ENCODE measurements at places on chromosomes 5 and 9.

- DNase-seq: no peak
Observed at GRCh38 chr5:69042500-69042899, 51.3 kb upstream of the SLC30A5 start.

DNA sequence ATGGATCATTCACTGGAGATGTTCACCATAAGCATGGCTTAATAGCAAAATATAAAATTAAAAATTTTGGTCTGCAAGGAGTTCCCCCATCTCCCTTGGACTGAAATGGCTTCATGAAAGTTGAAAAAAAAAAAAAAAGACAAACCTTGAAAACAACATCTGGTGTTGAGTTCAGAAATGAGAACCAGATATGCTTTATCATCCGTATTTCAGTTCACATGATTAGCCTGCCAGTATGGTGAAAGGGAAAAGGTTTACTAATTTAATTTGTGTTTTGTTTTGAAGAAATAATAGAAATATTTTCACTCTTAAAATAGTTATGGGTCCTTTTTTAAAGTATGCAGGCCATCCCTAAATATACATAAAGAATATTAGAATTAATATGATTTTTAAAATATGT lies 67.8 kb downstream of the TMEM167A start:
- DNase-seq: no peak

- DNase-seq: no peak
Observed at GRCh38 chr5:175463641-175464040, 14.7 kb upstream of the SFXN1 start.

DNA sequence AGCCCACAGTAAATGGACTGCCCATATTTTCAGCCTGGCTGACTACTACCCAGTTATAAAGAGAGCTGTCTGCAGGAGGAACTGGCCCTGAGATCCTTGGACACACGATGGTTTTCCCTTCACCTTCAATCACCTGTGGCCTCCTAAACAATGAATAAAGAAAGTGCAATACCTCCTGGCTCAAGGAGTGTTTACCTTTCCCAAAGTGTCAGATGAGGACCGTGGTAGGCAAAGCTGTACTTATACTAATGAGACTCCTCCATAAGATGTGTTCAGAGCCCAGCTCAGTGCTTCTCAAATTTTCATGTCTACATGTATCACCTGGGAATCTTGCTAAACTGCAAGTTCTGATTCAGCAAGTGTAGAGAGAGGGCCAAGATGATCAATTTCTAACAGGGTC lies 284.5 kb upstream of the VLDLR start:
- DNase-seq: no peak

- DNase-seq: no peak
Observed at GRCh38 chr9:110691002-110691549, 22.5 kb downstream of the MUSK start.

GRCh38 chr5:149372076-149372795 lies 6.9 kb downstream of the IL17B start:
- no peak for DNase-seq

DNA sequence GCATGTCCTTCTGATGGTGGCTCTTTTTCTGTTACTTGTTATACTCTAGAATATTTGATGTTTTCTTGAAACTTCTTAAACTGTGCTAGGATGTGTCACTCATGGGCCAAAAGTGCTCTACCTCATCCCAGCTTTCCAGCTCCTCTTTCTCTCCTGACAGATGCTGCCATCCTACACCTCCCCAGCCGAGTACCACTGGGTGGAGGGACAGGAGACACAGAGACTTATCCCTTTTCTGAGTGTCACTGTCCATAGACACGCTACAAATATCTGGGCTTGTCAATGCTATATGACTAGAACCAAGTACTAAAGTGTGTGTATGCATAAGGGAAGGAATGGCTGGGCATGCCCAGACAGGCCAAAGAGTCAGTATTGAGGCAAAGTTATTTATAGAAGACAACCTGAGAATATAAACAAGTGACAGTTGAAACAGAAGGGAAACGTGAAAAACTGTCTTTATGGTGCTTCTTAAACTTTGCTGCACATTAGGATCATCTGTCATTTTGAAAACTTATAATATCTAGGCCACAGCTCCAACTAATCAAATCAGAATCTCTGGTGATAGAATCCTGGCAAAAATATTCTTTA lies 188.0 kb downstream of the CARTPT start:
- no peak for DNase-seq

- no peak for DNase-seq
Observed at GRCh38 chr5:172336264-172336663, 52.7 kb upstream of the UBTD2 start.

DNA sequence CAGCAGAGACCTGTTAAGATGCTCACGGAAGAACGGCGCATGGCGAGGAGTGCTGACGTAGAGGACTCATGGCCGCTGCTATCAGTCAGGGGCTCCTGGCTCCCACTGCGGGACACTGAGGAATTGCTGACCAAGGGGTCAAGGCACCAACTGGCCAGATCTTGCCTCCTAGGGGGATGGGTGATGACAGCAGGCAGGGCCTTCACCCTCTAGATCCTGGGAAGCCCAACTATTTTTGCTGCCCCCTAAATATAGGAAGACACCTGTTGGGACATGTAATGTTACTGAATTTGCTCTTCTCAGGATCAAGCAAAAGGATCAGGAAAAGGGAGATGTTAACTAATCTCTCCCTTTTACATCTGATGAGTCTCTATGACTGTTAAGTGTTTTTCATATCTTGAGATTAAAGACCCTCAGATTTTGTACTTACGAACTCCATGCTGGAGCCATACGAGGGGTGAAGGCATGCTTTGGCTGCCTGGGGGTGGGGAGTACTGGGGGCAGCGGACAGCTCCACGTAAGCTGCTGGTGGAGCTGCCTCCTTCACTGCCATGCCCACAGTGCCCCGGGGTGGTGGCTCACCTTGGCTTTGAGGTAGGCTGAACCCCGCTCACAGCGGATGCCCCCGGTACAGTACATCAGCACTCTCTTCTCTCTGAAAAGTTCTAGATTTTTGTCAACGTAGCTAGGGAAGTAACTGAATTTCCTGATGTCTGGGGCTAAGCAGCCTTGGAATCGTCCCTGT lies 28.1 kb downstream of the TSTD2 start:
- no peak for DNase-seq

- no peak for DNase-seq
Observed at GRCh38 chr5:153617190-153617589, 126.7 kb downstream of the GRIA1 start.

- DNase-seq: no peak
Observed at GRCh38 chr5:129361441-129362025, 98.6 kb upstream of the ADAMTS19 start.

DNA sequence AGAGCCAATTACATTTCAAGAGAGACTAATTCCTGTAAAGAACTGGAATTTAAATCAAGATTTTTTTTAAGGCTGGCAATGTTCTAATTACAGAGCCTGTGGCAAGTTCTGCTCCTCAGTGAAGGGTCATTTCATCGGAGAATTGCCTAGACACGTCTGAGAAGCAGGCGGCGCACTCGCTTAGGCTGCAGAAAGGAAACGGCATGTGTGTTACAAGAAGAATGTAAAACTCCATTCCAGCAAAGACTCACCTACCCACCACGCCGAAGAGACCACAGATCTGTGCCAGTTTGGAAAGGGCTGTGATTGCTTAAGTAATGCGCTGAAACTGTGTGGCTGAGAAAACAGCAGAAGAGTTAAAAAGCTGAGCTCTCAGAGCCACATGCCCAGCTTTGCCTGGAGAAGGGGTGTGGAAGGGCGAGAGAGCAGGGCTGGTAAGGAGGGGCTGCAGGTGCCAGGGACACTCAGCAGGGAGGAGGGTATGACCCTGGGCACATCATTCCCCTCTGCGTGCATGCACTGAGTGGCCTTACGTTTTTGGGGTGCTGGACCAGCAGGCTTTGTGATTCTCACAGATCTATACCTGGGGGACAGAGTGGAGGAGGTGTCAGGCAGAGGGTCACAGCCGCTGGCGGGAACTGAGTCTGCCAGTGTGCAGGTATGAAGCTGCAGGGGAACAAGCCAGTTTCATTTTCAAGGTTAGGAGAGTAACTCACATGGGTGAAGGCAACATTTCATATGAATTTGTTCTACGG lies 17.8 kb upstream of the SLC25A51 start:
- no peak for DNase-seq

DNA sequence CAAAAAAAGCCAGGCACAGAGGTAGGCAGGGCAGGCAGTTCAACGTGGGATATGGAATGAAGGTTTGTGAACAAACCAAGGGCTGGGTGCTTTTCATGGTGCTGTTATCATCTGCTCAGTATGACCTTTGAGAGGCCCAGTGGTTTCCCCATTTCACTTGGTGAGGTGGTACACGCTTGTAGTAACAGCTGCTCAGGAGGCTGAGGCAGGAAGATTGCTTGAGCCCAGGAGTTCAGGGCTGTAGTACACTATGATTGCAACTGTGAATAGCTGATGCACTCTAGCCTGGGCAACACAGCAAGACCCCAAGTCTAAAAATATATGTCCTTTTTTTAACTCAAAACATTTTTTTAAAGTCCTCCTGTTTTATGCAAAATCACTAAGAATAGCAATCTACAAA lies 174.8 kb downstream of the ENC1 start:
- no peak for DNase-seq

- DNase-seq: no peak
Observed at GRCh38 chr5:99025298-99026045, 96.7 kb upstream of the CHD1 start.

GRCh38 chr9:81314490-81314889 lies 374.9 kb downstream of the TLE1 start:
- no peak for DNase-seq

Measured in fibroblast of skin of left quadriceps (primary cell).